ENCODE measurements at places on chromosomes 11 and 22. TPM values are rescaled to one million over a fixed set of nuclear protein-coding genes. Genes with fewer than 3 reads are reported as not detected.

- no peak overlapping the region for H3K4me3 ChIP-seq
- no peaks in the 10 kb centered on the region for H3K36me3 ChIP-seq
- DNase-seq = no peak
- H3K27me3 ChIP-seq = peaks cover 16% of the 10 kb centered on the region
- H3K4me1 ChIP-seq = peaks cover 12% of the 10 kb centered on the region
- H3K27ac ChIP-seq = no peak overlapping the region
Observed at GRCh38 chr11:60610702-60611101, 88.7 kb upstream of the MS4A8 start.

DNA sequence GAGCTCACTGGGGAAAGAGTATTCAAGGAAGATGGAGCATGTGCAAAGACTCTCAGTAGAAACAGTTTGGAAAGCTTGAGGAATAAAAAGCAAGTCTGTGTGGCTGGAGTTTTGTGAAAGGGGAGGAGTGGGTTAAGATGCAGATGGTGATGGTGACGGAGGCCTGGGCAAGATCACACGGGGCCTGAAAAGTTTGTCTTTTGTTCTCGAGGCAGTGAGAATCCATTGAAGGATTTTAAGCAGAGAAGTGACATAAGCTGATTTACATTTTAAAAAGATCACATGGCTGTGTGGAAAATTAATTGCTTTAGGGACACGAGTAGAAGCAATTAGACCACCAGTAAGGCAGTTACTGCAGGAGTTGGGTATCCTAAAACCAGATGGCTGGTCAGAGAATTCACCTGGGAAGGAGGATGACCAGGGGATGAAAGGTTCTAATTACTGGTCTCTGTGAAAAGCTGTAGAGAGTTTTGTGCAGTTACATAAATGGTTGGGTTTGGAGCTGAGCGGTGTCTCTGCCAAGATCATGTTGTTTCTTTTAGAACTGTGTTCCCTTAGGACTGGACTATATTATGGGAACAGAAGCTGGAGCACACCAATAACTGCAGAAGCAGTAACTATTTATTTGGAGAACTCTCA, 7.1 kb downstream of the RRP8 start:
- H3K4me3 ChIP-seq = no peak overlapping the region
- no peak for DNase-seq
- peaks cover 45% of the 10 kb centered on the region for H3K36me3 ChIP-seq

DNA sequence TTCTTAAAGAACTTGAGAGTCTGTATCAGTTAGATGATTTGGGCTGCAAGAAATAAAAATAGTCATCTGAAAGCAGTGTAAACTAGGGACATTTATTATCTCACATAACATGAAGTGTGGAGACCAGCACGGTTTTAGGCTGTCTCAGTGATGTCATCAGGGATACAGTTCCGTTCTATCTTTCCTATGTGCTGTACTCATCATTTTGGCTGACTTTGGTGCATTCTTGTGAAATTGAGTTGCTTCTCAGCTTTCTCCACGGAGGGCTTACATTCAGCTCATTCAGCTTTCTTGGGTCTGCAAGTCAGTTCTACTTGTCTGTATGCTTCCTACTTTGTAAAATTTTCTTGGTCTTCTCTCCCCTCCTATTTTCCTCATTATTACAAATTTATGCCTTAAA, 51.8 kb upstream of the LIN7C start:
- H3K4me1 ChIP-seq = no peaks in the 10 kb centered on the region
- H3K27ac ChIP-seq = no peak overlapping the region
- no peak overlapping the region for H3K4me3 ChIP-seq

- H3K36me3 ChIP-seq = peaks cover 52% of the 10 kb centered on the region
- peaks cover 93% of the 10 kb centered on the region for H3K4me1 ChIP-seq
- H3K27me3 ChIP-seq = no peaks in the 10 kb centered on the region
- peak overlapping the region; percentile 11 for H3K4me3 ChIP-seq
- no peak for DNase-seq
Observed at GRCh38 chr11:96193745-96194443, 149.1 kb downstream of the MAML2 start.

GRCh38 chr22:46085828-46086576, 64.3 kb upstream of the PPARA start:
- no peaks in the 10 kb centered on the region for H3K36me3 ChIP-seq
- DNase-seq = no peak
- H3K27ac ChIP-seq = no peak overlapping the region
- no peaks in the 10 kb centered on the region for H3K27me3 ChIP-seq
- H3K4me3 ChIP-seq = no peak overlapping the region

GRCh38 chr11:63619967-63620366, 5.7 kb upstream of the PLAAT3 start:
- H3K4me1 ChIP-seq = peaks cover 6% of the 10 kb centered on the region
- no peak overlapping the region for H3K27ac ChIP-seq
- no peaks in the 10 kb centered on the region for H3K27me3 ChIP-seq
- no peak overlapping the region for H3K4me3 ChIP-seq
- no peaks in the 10 kb centered on the region for H3K36me3 ChIP-seq
- no peak for DNase-seq

GRCh38 chr11:86706338-86707131, 34.1 kb upstream of the ME3 start:
- no peak for DNase-seq
- no peak overlapping the region for H3K4me3 ChIP-seq
- no peaks in the 10 kb centered on the region for H3K4me1 ChIP-seq

- H3K36me3 ChIP-seq = peaks cover 36% of the 10 kb centered on the region
- no peaks in the 10 kb centered on the region for H3K27me3 ChIP-seq
- peaks cover 82% of the 10 kb centered on the region for H3K4me1 ChIP-seq
- no peak overlapping the region for H3K4me3 ChIP-seq
- no peak for DNase-seq
Observed at GRCh38 chr11:96180341-96180740, 162.7 kb downstream of the MAML2 start.

DNA sequence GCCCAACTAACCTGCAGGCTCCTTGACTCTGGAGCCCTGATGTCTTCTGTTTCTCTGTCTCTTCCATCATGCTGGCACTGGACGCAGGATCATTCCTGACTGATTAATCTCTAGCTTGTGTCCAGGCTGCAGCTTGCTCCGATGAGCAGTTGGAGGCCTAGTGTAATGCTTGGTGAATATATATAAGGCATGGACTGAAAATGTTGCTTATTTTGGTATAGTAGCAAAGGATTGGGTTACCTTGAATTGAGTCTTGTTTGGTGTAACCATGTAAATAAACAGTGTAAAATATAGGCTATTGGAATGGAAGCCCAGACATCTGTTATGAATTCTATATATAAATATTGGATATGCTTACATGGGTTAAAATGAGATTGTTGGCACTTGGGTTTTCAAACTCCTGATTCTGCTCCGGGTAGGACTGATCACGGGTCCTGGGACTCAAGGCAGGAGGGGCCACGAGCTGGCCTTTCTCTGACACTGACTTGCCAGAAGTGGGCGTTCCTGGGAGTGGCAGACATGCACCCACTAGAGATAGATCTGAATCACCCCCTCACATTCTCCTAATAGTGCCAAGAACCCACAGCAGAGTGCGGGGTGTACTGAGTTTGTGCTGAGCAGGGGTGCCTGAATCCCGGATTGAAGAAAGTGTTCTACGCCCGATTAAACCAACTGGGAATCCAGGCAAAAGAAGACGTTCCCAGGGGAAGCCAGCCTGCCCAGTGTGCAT, 25.8 kb downstream of the LRP5 start:
- no peaks in the 10 kb centered on the region for H3K36me3 ChIP-seq
- no peak overlapping the region for H3K27ac ChIP-seq

DNA sequence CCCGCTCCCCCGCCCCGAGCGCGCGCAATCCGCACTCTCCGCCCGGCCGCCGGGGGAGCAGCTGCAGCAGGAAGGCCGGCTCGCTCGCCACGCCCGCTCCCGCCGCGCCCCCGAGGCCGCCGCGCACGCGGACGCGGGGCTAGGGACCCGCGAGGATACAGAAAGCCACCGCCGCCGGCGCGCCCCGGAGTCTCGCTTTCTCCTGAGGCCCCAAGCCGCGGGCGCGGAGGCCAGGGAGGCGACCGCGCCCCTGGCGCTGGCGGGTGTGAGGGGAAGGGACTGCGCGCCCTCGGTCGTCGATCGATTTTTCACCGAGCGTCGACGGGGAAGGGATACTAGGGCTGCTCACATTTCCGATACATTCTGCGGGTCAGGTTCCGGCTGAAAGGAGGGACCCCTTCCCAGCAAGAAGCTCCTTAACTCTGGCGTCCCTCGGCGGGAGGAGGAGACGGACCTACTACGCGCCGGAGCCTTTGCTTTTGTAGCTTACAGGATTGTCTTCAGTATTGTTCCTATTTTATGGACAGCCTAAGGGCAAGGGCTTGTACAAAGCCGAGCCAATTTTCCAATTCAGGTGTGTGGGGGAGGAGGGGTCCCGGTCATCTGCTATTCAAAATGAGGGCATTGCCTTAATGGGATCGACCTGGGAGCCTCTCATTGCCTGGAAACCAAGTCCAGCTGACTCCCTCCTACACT, 416 bp upstream of the GAB2 start:
- peak; percentile 86 for DNase-seq
- peaks cover 33% of the 10 kb centered on the region for H3K27me3 ChIP-seq
- no peak overlapping the region for H3K27ac ChIP-seq

DNA sequence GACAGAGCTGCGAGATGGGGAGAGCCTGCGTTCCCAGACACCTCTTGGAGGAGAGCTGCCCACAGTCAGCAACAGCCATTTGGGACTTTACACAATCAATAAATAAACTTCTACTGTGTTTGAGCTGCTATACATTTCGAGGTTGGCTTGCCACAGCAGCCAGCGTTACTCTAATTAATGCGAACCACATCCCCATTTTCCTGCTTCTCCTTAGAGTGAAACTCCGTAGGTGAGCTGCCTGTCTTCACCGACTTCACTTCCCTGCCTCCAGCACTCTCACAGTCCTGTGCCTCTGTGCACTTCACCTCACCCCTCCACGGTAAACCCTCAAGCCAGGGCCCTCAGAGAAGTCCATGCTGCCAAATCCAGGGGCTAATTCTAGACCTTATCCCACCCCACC, 5.9 kb upstream of the SLC22A12 start:
- no peak overlapping the region for H3K27ac ChIP-seq
- H3K36me3 ChIP-seq = no peaks in the 10 kb centered on the region
- no peaks in the 10 kb centered on the region for H3K4me1 ChIP-seq
- H3K4me3 ChIP-seq = no peak overlapping the region

DNA sequence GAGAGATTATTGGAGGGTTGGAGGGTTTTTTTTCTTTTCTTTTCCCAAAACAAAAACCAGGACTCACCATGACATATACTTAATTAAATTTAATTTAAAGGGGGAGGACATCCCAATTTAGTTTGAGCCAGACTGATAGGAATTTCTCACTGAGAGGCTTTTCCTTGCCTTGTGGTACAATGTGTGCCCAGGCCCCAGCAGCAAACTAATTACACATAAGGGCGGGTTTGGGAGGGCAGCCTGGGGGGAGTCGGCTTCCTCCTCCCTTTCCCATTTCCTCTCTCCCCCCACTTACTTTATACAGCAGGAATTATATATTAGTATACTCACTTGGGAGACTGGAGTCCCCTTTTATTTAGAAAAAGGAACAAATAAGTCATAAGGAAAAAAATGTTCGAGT, 2.9 kb downstream of the TEAD1 start:
- no peak overlapping the region for H3K27ac ChIP-seq
- H3K27me3 ChIP-seq = peaks cover 65% of the 10 kb centered on the region
- no peaks in the 10 kb centered on the region for H3K36me3 ChIP-seq
- peaks cover 16% of the 10 kb centered on the region for H3K4me1 ChIP-seq
- DNase-seq = no peak

DNA sequence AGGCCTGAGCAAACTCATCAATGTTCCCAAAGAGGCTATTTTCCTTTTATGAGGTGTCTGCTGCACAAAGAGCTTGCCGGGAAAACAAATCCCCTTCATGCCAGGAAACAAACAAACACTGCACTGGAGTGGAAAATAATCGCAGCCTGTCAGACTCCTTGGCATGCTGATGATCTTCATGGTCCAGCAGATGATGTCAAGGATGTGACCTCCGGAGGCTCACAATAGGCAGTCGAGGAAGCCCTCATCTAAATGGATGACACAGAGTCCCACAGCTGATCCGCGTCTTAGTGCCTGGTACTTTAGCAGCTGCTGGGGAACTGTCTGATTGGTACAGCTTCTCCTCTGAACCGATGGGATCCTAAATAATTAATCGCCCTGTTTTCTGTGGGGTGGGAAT, 187.6 kb downstream of the TENM4 start:
- no peak for DNase-seq
- no peak overlapping the region for H3K4me3 ChIP-seq
- no peaks in the 10 kb centered on the region for H3K4me1 ChIP-seq
- peaks cover 4% of the 10 kb centered on the region for H3K27me3 ChIP-seq
- no peak overlapping the region for H3K27ac ChIP-seq
- no peaks in the 10 kb centered on the region for H3K36me3 ChIP-seq

DNA sequence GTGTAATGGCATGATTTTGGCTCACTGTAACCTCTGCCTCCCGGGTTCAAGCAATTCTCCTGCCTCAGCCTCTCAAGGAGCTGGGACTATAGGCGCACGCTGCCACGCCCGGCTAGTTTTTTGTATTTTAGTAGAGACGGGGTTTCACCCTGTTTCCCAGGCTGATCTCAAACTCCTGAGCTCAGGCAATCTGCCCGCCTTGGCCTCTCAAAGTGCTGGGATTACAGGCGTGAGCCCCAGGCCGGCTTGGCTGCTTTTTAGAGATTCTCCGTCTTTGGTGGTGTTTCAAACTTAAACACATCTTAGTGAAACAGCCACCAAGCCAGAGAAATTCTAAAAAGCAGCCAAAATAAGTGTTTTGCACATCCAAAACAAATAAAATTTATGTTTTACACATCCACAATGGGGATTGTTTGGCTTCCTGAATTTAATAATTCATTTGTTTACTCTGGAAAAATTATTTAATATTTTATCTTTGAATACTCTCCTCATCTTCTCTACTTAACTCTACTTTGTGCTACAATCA, 18.4 kb downstream of the BCL2L13 start:
- no peak for DNase-seq
- H3K36me3 ChIP-seq = peaks cover 21% of the 10 kb centered on the region

DNA sequence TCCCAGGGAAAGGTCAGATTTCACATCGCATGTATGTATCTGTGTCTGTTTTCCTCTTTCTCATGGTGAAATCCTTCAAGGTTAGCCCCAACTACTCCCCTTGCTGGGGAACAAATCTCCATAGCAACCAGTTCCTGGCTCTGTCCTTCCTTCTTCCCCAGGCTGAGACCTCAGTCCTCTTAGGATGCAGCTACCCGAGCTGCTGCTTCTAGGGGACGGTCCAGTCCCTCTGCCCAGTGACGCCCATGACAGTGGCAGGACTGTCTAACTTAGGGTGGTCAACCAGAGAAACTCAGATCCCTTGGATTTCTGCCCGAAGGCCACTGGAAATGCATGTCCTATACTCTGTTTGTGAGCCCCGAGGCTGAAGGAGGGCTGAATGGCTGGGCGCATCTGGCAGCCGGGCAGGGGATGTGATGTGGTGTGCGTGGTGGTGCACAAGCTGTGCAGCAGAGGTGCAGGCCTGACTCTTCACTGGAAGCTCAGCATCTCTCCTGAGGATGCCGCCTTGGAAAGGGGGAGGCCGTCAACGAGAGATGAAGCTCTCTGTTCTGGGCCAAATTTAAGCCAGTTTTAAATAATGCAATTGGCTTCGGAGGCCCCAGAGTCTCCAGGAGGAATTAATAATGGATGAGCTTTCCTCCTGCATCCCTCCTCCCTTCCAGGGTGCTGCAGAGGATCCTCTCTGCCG, 118.7 kb upstream of the B3GAT1 start:
- H3K4me3 ChIP-seq = no peak overlapping the region
- H3K27ac ChIP-seq = no peak overlapping the region
- no peaks in the 10 kb centered on the region for H3K36me3 ChIP-seq
- no peaks in the 10 kb centered on the region for H3K4me1 ChIP-seq
- peaks cover 2% of the 10 kb centered on the region for H3K27me3 ChIP-seq

TST gene
- total RNA-seq = 1.8 TPM

PYGM gene
- 1.5 TPM for total RNA-seq

ZNF215 gene
- 3.6 TPM for total RNA-seq

ST14 gene
- not detected for total RNA-seq

MFNG gene
- total RNA-seq = 108 TPM

C11orf87 gene
- total RNA-seq = not detected

CAPN5 gene
- 0.62 TPM for total RNA-seq

All from activated CD4-positive, alpha-beta T cell treated with anti-CD3 and anti-CD28 coated beads for 36 hours (primary cell).